ENCODE measurements at places on chromosomes 13 and 19.

GRCh38 chr13:43431841-43432240, 354.9 kb downstream of the ENOX1 start:
- peak; percentile 14 for ATAC-seq

DNA sequence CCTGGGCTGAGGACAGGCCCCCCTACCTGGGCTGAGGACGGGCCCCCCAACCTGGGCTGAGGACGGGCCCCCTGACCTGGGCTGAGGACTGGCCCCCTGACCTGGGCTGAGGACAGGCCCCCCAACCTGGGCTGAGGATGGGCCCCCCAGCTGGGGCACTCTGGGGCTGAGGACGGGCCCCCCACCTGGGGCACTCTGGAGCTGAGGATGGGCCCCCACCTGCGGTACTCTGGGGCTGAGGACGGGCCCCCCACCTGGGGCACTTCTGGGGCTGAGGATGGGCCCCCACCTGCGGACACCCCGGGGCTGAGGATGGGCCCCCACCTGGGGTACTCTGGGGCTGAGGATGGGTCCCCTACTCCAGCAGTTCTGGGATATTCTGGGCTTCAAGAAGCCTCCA, 65.5 kb downstream of the RASA3 start:
- peak; percentile 10 for ATAC-seq

GRCh38 chr13:99265162-99265800, 7.1 kb upstream of the GPR18 start:
- no peak for ATAC-seq

DNA sequence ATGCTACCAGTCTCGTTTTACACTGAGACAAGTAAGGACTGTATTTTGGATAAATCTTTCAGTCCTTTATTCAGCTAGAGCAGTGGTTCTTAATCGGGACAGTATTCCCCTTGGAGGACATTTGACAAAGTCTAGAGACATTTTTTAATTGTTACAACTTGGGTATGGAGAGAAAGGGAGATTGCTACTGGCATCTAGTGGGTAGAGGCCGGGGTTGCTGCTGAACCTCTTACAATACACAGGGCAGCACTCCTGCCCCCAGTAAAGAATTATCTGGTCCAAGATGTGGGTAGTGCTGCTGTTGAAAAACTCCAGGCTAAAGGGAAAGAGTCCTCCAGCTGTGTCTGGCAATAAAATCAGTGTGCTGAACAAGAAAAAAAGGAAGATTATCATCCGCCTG, 334.8 kb downstream of the SLC7A1 start:
- no peak for ATAC-seq

- ATAC-seq = peak; percentile 64
These were observed 20.2 kb upstream of the PNMA8B start for GRCh38 chr19:46515879-46516350.

DNA sequence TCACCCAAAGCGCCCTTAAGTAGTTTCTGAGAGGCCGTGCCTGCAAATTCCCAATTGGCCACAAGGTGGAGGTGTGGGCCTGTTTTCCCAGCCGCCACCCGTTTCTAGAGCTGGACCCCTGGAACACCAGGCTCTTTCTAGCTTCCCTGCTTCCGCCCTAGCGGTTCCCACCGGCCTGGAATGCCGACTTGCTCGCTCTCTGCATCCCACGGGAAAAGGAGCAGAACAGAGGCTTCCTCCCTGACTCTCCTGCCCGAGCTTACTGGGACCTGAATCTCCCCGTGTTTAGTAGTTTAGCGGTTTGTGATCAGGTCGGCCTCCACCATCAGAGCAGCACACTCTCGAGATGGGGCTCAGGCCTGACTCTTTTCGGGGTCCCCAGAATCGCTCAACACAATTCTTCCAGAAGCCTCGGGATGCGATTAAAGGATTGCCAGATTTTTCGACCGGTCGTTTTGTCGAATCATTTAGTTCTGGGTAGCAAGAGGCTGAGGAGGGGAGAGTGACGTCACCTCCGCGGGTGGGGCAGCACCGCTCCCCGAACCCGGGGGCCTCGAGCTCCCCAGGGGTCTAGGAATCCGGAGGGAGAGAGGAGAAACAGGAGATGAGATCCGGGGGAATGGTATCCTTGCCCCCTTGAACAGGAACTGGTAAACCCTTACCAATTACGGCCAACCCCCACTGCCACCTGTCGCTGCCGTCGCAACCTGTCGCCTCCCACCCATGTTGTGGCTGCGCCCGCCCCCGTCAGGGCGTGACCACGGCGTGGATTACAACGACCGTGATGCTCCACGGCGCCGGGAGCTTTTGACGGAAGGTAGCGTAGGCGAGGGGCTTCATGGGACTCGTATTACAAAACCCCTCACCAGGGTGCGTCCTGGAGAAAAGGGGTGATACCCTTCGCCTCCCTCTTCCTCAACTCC, 8.0 kb downstream of the NAPSA start:
- ATAC-seq = peak; percentile 89

- no peak for ATAC-seq
These were observed 26.6 kb downstream of the CD70 start for GRCh38 chr19:6564393-6564792.

GRCh38 chr13:94120878-94121277, 358.6 kb downstream of the DCT start:
- ATAC-seq = no peak

DNA sequence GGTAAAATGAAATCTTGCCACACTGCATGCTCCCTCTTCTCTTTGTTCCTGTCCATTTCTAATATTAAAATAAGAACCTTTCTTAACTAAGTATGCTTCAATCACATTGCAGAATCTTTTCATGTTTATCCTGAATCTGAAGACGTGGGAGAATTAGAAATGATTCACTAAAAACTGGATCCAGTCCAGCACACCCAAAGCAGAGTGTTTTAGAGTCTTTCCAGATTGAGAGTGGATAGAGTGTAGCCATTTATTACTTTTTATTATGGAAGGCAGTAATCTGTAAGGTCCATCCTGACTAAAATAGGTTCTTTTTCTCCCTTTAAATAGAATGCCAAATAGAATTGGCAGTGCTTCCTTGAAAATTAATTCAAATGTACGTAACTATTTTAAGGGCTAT, 453.5 kb downstream of the TDRD3 start:
- no peak for ATAC-seq

DNA sequence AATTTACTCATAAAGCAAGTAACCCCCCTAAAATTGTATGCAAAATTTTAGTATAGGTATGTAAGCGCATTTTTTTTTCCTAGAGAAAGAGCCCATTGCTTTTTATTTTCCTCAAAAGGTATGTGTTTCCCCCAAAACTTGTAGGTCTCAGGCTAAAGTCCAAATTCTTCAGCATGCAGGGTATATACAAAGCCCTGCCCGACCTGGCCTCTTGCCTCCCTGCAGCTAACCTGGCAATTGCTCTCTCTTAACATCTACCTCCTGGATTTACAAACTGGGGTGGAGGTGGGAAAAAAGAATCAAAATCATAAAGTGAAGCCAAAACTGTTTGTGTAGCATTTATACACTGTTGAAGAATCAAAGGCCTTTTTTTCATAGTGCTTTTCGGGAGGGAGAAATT, 107.8 kb downstream of the KCNRG start:
- no peak for ATAC-seq

DNA sequence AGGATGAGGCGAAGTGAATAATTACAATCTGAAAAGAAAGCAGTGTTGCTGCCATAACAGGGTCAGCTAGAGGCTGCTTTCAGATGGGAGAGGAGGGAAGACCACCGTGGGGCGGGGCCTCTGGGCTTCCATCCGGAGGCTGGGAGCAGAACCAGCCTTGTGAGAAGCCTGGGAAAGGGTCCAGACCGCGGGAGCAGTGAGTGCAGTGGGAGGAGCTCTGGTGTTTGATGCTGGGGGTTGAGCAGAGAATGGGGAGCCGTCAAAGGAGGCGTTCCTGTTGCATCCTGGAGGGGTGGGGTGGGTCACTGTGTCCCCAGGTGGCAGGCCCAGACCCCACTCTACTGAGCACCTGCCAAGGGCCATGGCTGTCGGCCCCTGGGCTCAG, 18.1 kb downstream of the NKPD1 start:
- no peak for ATAC-seq

- ATAC-seq = no peak
These were observed 89.5 kb downstream of the MAP4K1 start for GRCh38 chr19:38528213-38528755.

DNA sequence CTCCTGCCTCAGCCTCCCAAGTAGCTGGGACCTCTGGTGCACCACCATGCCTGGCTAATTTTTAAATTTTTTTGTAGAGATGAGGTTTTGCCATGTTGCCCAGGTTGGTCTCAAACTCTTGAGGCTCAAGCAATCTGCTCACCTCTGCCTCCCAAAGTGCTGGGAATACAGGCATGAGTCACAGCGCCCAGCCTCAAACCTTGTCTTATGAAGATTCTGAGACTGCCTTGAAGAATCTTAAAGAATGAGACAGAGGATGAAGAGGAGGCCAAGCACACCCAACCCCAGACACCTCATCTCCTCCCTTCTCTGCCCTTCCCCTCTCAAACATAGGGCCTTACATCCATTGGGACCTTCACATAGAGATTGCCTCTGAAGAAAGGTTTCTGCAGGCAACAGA, 179.7 kb downstream of the ABCC4 start:
- ATAC-seq = no peak

DNA sequence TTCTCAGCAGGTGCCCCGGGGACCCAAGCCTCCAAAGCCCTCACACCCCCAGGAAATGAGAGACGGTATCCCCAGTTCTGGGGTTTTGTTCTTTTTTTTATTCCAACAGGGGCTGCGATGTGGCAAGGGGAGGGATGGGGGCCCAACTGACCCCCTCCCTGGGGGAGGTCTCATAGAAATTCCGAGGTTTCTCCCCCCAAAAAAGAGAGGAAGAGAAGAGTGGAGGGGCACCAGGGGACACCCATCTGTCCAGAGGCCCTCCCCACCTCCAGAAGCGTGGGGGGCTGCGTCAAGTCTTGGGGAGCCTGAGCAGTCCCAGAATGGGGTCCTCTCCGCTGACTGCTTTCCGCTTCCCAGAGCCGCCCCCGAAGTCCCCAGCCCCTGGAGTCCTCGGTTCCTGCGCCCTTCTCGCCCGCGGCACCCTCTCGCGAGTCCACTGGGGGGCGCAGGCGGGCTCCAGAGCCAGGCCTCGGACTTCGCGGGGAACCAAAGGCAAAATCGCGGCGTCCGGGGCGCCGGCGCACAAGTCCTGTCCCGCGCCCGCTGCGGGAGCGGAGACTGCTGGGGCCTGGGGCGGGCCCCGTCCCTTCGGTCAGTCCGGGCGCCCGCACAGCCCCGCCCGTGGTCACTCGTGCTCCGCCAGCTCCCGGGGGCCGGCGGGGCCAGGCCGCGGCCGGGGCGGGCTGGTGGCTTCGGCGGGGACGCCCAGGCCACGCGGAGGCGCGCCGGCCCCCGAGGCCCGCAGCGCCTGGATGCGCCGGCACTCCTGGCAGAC, 4.4 kb upstream of the ATP1A3 start:
- ATAC-seq = no peak

DNA sequence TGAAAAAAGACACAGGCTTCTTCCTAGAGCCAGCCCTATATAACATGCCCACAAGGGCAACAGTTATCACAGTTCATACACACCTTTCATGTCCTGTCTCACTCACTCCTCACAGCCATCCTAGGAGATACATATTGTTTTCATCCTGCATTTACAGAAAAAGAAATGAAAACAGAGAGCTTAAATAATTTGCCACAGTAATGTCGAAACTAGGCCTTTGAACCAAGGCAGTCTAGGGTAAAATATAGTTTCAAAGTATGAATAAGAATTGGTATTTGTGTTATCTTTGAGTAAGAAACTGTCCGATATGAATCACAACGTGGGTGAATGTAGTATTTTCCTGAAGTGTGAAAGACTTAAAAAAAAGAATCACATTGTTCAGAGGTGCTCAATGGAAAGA, 26.8 kb downstream of the CLDN10 start:
- ATAC-seq = peak; percentile 25
